ENCODE measurements at places on chromosomes 12 and 14.

GRCh38 chr14:95234426-95234825 is 77.1 kb upstream of the DICER1 start:
- no peak for DNase-seq

GRCh38 chr14:28116716-28117115 is 649.9 kb upstream of the FOXG1 start:
- no peak for DNase-seq

- DNase-seq, result no peak
Observed at GRCh38 chr12:58357511-58357910, 416.1 kb downstream of the ATP23 start.

DNA sequence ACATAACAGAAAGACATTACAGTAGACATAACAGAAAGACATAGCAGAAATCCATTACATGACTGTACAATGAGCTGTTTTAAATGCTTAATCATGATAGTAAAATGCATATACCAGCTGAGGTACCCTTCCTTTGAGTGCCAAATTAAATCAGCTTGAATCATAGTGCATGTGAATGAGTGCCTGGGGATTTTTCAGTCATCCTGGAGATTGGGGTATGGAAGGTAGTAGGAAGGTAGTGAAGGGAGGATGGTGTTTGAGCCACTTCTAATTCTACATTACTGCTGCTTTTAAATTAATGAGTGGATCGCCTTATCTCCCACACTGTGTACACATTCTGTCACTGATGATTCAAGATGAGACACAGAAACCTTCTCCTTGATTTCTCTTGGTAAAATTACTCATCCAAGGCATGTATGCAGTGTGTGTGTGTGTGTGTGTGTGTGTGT is 534.2 kb downstream of the LRFN5 start:
- DNase-seq, result no peak

- no peak for DNase-seq
Observed at GRCh38 chr12:52317468-52318052, 3.6 kb downstream of the KRT83 start.

DNA sequence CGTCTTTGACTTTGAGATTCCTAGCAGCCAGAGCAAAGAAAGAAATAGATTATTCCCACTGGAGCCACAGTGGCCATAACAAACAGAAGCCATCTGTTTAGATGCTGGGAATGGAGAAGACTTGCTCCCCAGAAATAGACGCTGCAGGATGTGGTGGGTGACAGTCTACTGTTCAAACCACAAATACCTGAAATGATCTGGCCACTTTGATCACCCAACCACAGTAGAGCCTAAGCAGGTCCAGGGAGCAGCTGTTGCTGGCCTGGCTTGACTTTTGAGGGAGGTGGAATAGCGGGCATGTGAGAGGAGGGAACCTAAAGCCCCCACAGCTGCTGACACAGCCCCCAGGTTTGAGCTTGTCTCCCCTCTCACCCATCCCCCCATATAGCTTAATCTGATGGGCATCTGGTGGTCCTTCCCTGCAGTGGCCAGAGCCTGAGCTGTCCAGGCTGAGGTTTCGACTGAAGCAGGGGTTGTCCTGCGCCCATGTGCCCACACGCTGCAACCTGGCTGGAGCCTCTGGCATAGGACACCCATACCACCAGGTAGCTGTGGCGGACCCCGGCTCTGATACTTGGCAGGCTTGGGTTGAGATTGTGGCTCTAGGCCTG is 38.7 kb downstream of the SH2B3 start:
- DNase-seq, result no peak

- no peak for DNase-seq
Observed at GRCh38 chr12:105357162-105357691, 26.7 kb downstream of the C12orf75 start.

GRCh38 chr14:64673316-64673715 is 30.9 kb upstream of the PLEKHG3 start:
- DNase-seq, result no peak

- no peak for DNase-seq
Observed at GRCh38 chr12:21774358-21775132, at the start of gene KCNJ8. TSS of gene KCNJ8 (minus strand) at chr12:21774706. CDS start at chr12:21773616, 1,090 bp downstream.

DNA sequence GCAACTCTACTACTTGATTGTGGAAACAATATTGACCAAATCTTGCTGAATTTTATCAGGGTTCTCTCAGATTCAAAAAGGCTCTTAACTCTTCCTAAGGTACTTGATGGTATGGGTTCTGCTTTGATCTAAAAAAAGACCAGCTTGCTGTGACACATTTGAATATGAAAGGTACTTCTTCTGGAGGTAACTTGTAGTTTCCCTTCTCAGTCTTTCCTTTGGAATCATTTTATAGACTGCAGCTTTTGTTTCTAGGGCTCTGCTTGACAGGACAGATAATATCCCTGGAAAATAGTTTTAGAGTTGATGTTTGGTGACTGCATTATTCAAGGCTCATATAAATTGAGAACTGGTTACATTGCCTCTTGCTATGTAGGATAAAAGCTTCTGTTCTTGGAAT is 251.9 kb downstream of the FUT8 start:
- no peak for DNase-seq

DNA sequence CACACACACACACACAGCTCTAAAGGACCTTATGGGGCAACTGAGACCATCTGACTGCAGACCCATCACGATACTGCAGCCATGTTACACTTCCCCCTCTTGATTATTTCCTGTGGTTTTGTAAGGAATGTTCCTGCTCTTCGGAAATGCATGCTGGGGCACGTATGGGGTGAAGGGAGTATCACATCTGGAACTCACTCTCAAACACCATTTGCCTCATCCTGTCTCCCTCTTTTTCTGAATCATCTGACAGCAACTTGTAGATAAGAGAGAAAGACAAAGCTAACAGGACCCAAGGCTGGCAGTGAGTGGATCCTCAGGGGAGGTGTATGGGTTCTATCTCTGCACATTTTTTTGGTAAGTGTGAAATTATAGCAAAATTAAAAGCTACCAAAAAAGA is 50.3 kb downstream of the RIMBP2 start:
- DNase-seq, result no peak

- DNase-seq, result peak; percentile 28
Observed at GRCh38 chr12:109710747-109711595, 2.7 kb upstream of the FAM222A start.

DNA sequence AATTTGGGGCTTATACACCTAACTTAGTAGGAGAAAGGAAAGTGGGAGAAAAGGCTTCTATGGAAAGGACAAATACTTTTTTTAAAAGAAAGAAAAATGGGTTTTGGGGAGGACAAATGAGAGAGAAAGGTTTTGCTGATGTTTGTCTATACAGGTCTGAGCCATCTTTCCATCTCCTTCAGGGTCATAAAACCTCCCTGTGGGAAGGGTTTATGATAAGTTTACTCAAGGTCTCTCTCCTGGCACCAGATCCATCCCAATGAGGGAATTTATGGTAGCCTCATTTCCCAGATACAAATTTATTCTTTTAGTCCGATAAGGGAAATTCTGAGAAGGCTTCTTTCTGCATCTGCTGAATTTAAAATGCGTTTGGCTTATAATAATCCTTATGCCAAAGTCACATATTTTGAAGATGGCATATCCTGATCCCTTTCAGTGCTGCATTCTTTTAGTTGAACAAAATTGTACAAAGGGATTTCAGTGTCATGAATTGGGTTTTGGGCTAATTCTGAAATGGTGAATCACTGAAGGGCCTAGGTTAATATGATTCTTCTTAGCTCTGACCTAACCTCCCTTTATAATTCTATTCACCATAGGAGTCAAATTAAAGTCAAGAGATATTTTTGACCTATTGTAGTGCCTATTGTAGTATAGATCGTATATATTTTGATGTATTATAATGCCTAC is 173.5 kb upstream of the DYRK2 start:
- no peak for DNase-seq

DNA sequence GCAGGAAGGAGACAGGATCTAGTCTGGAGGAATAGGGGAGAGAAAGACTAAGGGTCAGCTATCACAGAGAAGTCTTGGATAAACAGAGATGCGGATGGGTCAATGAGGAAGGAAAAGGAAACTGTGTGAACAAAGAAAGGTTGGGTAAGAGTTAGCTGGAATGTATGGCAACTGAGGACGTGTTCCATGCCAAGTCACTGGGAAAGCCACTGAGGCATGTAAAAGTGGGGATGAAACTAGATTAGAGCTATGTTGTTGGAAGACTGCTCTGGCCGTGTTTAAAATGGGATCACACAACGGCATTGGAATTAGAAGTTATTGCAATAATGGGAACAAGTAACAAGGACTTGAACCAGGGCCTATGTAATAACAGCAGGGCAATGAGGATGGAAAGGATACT is 3.9 kb upstream of the NR2C1 start:
- no peak for DNase-seq
